ENCODE measurements at places on chromosomes 16 and 17.

DNA sequence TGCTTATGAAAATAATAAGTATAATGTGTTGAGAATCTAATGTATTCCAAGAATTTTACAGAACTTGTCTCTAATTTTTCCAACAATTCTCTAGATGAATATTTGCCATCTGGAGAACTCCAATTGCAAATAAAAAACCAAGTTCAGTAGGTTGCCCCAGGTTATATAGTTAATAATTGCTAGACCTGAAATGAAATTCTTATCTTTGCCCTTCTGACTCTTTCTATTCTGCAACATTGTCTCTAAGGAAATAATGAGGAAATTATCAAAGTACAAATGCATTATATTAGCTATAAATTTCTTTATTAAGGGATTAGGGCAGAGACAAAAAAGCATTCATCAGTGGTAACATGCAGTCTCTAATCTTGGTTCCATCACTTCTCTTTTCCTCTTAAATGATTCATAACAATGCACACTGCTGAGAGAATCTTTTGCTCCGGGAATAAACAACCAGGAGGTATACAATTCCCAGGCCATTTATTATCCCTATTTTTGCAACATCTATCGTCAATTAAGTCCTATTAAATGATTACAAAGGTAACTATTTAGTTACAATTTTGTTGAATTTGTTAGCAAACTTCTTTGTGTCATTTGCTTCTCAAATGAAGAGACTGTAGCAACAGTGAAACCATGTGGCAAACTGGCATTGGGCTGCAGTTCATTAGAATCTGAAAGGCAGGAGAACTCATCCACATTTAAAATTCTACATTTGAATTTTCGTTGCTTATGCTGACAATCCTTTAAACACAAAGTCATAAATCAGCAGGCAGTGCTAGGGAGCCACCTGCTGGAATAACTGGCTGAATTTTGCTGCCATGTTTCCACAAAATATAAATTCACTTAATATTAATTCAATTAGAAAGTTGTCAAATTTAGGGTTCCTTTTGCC is 349.6 kb downstream of the KIF2B start:
- DNase-seq: no peak

DNA sequence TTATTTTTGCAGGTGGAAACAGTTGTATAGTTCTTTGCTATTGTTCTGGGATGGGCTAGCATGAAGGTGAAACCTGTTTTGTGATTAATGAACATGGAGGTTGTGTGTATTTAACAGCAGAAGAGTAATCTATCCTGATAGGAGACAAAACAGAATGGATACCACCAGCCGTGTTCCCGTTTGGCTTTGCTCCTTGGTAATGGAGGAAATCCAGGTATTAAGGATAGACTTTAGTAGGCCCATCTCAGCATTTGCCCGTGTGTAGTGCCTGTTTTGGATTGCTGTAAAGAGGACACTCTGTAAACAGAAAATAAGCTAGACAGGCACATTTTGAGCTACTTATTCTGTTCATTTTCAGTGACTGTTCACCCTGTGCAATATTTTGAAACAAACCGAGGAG is 215.1 kb downstream of the RBFOX1 start:
- DNase-seq: no peak

GRCh38 chr16:85557971-85558657 is 55.0 kb upstream of the GSE1 start:
- DNase-seq: no peak

DNA sequence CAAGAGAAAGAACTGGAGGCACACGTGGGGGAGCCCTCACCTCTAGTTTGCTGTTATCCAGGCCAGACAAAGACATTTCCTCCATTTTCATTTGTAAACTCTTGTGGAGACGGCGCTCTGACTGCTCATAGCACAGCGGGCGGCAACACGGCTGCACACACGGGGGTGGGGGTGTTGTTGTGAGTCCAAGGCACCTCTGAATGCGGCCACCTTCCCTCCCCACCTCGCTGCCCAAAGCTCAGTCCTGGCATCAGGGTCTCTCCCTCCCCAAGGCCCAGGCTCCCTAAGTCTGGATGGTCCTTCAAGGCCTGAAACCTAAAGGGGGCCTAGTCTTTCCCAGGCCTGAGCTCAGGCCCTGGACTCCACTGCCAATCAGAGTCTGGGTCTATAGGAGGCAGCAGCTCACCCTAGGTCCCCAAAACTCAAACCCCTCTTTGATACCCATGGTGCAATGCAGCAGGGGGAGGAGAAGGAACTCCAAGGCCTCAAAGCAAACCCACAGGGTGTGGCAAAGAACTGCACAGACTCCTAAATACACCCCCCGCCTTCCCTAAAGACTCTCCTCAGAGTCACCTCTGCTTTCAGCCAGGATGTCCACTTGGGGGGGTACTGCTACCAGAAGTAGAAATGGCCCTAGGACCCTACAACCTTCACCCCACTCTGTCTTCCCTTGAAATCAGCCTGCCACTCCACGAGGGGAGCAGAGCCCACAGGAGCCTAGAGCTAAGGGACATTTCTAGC is 1.5 kb downstream of the ATXN7L3 start:
- DNase-seq: peak; percentile 11

DNA sequence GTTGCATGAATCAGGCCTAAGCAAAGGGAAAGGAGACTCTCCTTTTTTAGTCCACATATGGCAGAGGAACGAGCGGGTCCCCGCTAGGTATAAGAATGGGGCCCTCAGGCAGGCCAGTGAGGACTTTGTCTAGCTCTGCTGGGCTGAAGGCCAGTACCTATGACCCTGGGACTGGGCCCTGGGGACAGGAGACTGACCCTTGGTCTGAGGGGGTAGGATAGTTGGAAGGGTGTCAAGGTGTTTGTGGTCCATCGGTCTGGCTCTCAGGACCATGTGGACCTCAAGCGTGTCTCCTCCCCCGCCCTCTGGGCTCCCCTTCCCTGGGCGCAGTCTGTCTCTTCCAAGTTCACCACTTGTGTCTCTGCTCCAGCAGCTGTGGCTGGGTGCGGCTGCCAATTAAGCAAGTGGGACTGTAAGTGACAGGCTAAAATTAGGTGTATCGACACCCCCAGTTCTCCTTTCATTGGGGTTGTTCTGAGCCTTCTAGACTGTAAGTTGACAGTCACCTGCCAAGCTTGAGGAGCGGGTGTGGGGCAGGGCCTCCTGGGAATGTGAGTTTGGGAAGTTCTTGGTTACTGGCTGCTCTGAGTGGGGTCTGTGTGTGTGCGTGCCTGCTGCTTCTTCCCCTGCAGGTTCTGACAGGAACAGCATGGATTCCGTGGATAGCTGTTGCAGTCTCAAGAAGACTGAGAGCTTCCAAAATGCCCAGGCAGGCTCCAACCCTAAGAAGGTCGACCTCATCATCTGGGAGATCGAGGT is 24.5 kb downstream of the AKAP1 start:
- no peak for DNase-seq

DNA sequence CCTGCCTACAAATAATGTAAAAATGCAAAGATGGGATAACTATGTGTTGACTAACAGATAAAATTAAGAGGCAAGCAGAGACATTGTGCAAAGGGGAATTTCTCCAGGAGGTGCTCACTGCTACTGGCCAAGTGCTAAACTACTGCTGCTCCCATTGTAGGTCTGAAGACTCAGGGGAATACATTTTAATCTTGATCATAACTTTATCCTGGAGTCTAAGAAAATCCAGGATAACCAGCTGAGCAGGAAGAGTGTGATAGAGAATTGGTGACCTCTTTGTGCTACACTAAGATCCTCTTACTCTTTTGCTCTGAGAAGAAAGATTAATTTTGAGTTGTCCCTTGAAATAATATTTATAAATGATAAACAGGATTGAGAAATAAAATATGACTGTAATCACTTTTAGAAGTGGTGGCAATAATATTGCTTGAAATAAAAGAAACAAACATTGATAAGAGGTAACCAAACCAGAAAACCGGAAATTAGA is 5.9 kb downstream of the RNF43 start:
- DNase-seq: no peak

DNA sequence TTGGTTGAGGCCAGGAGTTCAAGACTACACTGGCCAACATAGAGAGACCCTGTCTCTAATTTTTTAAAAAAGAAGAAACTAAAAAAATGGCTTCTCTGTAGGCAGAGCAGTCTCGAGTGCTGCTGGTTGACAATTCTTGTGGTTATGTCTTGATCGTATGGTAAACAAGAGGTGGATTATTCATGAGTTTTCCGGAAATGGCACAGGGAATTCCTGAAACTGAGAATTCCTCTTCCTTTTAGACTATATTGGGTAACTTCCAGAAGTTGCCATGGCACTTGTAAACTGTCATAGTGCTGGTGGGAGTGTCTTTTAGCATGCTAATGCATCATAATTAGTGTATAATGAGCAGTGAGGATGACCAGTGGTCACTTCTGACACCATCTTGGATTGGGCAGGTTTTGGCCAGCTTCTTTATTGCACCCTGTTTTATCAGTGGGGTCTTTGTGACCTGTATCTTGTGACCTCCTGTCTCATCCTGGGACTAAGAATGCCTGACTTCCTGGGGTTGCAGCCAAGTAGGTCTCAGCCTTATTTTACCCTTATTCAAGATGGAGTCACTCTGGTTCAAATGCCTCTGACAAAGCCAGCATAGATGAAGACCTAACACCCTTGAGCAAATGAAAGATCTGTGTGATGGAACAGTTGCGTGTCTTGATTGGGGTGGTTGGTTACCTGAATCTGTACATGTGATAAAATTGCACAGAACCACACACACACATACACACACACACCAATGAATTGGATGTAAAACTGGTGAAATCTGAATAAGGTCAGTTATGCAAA is 30.2 kb downstream of the BMERB1 start:
- no peak for DNase-seq

DNA sequence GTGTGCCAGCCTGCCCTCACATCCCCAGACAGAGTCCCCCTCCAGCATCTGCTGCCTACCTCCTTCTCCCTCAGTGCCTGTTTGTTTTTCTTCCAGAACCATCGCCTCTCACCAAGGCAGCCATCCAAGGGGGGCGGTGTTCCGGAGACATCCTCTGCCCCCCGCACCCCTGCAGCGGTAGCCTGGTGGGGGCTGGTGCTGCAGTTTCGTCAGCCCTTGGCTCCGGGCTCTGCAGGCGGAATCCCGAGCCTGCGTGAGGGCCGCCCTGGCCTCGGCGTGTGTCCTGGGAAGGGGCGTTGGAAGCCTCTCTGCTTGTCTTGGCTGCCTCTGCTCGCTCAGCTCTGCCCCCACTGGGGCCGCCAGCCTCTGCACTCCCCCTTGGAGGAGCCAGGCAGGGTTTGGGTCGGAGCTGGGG is 126.0 kb upstream of the CIBAR2 start:
- no peak for DNase-seq

DNA sequence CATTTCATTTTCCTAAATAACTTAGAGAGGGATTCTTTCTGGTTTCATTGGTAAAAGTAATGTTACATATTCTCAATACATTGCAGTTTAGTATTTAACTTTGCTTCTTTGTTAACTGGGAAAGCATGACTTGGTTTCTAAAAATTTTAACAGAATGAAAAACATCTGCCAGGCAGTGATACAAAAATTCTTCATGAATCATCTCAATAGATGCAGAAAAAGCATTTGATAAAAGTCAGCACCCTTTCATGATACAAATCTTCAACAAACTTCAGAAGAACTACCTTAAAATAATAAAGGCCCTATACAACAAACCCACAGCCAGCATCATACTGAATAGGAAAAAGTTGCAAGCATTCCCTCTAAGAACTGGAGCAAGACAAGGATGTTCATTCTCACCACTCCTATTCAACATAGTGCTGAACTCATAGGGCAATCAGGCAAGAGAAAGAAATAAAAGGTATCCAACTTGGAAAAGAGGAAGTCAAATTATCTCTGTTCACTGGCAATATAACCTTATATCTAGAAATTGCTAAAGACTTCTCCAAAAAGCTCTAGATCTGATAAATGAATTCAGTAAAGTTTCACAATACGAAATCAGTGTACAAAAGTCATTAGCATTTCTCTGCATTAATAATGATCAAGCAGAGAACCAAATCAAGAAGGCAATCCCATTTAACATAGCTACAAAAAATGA is 50.4 kb downstream of the SLFN5 start:
- DNase-seq: no peak

DNA sequence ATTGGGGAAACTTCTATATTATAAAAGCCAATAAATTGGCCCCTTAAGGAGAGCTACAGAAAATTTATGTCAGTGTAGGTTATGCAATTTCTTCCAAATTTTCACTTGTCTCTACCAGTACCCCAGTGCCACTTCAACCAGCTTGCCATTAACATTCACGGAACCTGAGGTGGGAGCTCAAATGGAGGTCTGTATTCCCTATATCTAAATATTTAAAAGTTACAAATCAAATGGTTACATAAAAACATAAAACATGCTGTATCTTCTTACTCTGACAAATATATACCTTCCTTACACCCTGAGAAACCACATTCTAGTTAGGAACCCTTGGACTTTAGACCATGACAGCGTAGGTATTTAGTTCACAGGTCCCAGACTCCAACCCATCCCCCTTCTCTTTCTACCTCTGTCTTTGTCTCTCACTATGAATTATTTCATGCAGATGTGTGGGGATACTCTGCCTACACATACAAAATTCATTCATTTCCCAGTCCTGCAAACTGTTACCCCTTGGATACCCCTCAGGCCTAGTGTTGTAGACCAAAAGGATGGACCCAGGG is 127.8 kb upstream of the PMFBP1 start:
- no peak for DNase-seq

- no peak for DNase-seq
Measured at GRCh38 chr17:19021622-19022083, 17.1 kb upstream of the FAM83G start.

DNA sequence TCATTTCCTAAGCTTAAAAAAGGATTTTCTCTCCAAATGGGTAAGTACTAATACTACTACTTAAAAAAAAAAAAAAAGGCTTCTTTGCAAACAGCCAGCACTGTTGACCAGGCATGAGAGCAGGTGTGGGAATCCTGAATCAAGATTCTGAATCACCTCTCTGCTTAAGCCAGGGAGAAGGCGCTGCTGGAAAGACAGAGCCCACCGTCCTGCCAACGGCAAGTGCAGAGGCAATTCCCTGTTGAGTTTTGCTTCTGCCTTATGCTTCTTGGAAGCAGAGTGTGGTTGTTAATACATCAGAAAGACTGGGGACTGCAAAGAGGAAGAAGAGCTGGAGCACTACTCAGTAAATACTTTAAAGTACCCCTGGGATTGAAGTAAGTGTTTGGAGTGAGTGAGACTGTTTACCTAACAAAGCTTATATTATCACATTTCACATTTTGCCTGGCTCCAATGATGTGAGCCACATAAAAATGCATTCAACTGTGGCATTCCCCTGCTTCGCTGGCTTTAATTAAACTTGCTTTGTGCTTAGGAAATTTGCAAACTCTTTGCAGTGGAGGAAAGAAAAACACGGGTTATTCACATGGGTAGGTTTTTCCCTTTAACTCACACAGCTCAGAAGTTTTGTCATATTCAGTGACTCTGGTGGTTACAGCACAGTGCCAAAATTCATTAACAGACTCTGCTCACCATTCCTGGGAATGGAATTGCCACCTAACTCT is 86.0 kb upstream of the KIF2B start:
- DNase-seq: no peak

DNA sequence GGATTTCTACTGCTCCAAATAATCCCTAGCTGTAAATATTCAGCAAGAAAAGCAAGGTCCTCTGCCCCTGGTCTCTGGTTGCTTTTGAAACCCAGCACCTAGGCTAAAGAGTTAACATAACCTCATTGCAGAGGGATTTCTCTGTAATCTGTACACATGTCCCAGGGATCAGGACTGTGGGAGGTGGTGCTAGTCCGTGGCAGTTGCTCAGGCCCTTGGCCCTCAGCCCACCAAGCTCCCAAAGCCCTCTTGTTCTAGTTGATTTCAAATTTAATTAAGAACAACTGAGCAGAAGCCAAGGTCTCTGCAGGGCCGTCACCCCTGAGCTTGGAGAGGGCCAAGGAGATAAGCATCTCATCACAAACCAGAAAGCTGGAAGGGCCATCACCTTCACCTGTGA is 181.1 kb downstream of the SOX9 start:
- no peak for DNase-seq

GRCh38 chr17:72118335-72119076 is 2.3 kb upstream of the SOX9 start:
- DNase-seq: no peak
